ENCODE measurements at places on chromosomes 11 and 22.
A peak's percentile ranks its signal among the peaks of the same experiment; 100 is the strongest.

DNA sequence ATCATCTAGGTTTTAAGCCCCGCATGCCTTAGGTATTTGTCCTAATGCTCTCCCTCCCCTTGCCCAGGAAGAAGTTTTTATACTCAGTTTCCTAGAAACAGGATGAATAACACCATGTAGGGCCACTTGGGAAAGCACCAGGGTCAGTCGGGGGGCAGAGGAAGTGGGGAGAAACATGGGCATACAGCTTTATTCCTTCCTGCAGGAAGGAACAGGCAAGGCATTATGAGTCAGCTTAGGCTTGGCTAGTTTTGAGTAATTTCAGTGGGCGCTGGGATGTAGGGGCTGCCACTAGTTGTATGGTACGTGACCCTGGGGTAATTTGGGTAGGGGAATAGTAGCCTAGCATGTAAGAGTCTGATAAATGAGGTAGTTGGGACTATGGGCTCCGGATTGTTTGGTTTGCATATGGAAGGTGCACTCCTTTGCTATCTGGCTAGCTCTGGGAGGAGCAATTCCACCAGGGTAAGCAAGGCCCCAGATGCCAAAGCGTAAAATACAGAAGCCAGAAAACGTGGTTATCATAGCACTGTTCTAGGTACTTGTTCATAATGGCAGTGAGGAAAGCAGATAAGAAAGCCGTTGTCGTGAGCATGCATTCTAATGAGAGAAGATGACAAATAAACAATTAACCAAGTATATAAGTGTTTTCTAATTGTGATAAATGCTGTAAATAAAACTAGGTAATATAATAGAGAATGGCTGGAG, 24.8 kb downstream of the ACER3 start:
- peak; percentile 27 for DNase-seq

GRCh38 chr11:37504060-37504611, 906.1 kb upstream of the RAG2 start:
- DNase-seq, result peak; percentile 8

- no peak for DNase-seq
These were observed 12.7 kb downstream of the MED15 start for GRCh38 chr22:20520093-20520511.

GRCh38 chr11:41660585-41660984, 201.1 kb upstream of the LRRC4C start:
- no peak for DNase-seq

Data from hematopoietic multipotent progenitor cell treated with erythropoietin and hydrocortisone succinate and interleukin-3 and kit ligand, for 6 days (in vitro differentiated cells).